Vagina (tissue), 2 donors: ENCODE measurements at places on chromosomes 16 and 17.

- DNase-seq = no peak
Measured at GRCh38 chr17:82007228-82007494, 15.5 kb downstream of the CENPX start.

GRCh38 chr16:27539120-27539519, 10.6 kb downstream of the GTF3C1 start:
- no peak for DNase-seq

DNA sequence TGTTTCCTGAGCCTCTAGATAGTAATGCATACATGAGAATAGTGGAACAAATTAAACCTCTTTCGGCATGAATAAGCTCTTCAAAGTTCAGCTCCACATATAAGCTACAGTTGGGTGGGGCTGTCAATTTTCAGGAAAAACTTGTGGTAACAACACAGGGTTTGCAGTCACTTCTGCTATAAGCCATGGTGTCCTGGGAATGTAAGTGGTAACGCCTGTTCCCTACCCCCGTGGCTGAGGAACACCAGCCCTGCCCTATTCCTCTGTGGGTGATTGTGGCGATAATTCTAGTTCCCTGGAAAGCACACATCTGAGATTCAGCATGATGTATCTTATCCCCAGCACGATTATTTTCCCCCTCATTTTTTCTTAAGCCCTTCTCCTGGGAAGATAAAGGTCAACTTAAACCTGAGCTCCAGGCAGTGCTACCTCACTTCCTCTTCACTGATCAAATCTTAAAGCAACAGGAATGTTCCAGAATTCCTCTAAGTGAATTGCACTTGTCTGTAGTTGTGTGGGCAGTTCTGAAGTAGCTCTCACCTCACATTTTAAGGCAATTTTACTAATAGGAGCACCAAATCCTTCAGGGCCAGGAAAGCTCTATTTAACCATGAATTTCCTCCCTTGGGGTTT, 500.7 kb upstream of the HSBP1 start:
- no peak for DNase-seq

- no peak for DNase-seq
Measured at GRCh38 chr16:78045865-78046581, 23.7 kb downstream of the CLEC3A start.

DNA sequence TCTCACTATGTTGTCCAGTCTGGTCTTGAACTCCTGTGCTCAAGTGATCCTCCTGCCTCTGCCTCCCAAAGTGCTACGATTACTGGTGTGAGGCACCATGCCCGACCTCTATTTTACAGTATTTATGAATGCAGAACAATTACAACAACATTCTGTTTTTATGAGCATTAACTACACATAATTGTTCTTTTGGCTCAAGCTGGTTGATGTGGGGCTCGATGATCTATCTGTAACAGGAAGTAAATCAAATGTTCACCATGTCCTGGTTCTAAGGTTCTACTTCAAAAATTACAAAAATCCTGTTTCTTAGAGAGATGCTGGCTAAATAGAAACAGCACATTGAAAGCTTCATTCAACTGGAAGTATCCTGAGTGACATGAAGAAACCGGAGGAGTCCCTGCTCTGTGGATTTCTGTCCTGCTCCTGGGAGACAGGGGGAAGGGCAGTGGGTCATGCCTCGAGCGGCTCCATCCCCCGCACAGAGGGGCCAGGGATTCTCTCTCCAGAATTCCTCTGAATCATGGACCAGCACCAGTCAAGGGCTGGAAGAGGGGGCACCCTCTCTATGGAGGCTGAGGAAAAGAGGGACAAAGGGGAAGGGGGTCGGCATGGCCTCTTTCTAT, 31.5 kb downstream of the FA2H start:
- DNase-seq = no peak

DNA sequence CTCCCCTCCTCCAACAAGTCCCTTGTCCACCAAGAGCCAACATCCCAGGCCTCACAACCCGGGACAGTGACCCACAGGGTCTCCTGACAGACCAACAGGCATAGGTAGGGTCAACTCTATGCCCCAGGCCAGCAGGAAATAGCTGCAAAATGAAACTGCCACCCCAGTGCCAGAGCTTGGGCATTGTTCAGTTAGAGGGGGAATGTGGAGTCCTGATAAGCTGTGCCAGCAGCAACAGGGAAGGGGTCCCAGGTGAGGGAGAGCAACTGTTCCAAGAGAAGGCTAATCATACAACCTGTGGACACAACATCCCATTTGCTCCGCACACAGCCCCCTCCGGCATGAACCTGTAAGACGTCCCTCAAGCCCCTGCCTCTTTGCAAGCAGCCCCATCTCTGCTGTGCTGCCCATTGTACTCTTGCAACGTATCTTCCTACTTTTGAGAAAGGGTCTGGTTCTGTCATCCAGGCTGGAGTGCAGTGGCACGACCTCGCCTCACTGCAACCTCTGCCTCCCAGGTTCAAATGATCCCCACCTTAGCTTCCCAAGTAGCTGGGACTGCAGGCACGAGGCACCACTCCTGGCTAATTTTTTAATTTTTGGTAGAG, 17.2 kb downstream of the CTRB2 start:
- no peak for DNase-seq

GRCh38 chr17:58301504-58302150, 20.9 kb upstream of the MPO start:
- DNase-seq = peak; percentile 89

DNA sequence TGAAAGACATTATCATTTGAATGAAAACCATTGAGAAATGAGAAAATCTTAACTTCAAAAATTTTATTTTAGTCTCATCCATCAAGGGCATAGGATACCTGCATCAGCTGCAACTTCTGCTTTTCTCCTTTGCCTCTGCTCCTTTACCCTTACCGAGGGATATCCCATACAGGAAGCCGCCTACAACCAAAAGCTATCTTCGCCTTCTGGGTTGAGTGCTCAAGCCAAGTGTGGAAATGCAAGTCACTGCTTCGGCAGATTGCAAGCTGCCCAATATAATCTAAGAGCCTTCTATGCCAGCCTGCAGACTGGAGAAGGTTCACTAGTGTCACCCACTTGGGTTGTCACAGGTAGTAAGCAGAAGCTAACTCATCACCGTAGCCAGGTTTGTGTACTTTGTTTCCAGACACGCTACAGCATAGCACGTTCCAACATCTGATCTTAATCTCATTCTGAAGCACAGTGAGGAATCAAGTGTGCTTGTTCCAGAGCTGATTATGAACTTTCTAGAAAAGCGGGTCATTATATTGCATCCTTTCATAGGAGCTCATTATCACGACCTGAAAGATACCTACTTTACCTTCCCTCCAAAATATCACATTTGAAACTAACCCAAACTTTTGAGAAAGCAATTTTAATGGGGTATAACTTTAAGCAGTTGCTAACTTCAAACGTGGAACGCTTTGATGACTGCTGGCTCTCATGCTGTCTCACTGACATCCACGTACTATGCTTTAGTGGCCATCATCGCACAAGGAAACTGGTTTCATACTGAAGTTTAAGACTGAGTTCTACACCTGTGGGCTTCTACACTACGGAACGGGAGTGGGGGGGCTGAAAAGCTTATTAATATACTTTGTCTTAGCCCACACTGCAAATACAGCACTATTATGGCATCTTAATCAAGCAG, 8.0 kb upstream of the UNK start:
- DNase-seq = no peak

DNA sequence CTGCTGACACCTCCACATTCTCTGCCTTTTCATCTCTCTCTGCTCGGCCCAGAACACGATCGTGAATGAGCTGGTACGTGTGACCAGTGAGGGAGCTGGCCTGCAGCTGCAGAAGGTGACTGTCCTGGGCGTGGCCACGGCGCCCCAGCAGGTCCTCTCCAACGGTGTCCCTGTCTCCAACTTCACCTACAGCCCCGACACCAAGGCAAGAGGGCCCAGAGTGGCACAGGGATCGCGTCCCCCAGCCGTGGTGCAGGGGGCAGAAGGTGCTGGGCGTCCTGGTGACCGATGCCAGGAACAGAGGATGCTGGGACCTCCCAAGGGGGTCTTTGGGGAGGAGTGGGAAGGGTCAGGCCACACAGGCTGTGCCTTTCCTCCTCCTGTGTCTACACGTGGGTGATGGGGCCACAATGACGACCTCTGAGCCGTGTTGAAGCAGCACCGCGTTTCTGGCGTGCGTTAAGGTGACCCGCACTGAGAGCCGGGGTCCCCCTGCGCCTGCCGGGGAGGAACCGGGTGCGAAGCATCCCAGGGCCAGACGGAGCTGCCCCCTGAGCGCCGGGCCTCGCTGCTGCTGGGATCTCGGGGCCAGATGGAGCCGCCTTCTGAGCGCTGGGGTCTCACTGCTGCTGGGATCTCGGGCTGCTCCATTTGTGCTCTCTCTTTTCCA, 17.4 kb downstream of the GAA start:
- DNase-seq = no peak

DNA sequence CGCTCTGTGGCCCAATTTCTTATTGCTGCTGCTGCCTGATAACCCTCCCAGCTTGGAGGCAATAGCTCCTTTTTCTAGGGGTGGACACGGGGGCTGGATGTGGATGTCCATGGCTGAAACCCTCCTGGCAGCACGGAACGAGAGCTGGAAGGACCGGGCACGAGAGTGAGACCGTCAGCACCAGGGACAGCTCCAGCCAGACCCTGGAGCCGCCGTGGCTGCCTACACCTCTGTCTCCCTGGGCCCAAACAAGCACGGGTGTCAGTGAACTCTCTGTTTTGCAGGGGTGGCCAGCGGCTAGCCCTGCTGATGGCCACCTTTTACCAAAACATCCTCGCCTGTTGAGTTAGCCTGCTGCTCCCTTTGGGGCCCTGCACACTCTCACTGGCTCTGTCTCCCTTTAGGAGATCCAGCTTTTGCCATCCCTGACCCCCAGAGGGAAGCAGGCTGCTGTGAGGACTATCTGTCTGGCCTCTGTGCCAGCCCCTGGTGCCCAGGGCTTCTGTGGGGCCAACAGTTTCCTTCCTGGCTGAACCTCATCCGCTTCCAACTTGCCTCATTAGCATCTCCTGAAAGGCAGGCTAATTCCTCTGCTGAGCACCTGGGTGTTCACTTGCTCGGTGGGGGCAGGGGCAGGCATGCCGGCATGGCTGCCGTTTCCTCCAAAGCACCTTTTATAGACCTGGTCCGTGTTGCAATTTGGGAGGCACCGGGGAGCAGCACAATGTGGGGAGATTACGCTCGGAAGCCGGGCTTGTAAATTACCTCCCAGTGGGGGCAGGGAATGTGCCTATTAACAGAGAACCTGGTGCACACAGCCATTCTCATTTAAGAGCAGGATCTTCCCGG, 118.1 kb downstream of the ENGASE start:
- DNase-seq = no peak

- no peak for DNase-seq
Measured at GRCh38 chr17:1941272-1942065, 83.7 kb downstream of the RTN4RL1 start.

DNA sequence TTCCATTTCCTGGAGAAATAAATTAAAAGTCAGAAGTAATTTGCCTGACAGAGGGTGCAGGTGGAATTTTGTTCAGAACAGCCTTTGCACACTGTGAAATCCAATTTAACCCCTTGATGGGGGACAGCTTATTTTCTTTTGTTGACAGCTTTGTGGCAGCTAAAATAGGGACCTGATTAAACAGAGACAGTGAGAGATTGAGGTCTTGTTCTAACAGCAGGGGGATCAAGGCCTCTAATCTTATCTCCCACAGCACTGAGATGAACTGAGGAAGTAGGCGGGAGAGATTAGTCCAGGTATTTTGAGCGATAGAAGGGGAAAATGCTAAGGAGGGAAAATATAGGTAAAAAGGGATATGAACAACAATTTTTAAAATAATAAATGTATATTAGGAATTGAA, 1491.4 kb upstream of the GOT2 start:
- DNase-seq = no peak

DNA sequence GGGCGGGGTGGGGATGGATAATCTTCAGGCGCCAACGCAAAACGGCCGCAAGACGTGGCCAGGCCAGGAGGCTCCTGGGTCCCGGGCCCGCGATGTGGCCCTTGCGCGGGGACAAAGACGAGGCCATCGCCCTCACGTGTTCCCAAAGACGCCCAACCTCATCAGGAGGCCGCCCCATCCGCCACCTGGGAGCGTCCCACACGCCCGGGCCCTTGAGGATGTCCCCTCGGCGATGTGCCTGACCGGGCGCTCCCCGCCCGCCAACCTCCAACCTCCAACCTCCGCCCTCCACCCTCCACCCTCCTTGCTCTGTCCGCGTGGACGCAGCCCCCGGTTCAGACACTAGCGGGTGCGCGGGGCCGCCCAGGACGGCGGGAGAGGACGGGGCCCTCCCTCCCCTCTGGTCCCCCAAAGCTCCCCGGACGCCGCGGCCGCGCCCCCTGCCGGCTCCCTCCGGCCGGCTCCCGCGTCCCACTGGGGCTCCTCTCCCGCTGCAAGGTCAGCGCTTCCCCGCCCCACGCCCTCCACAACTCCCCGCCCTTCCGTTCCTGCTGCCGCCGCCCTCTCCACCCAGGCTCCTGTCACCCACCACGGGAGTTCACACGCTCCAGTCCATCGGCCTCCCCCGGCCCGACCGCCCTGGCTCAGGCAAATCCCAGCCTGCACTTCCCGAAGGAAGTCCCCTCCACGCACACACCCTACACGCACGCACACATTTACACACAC, 250.8 kb upstream of the RPL38 start:
- no peak for DNase-seq

- DNase-seq = peak; percentile 98
Measured at GRCh38 chr17:79796763-79797491, at the start of gene CBX8. Gene CBX8, minus strand, starts transcription at chr17:79797077. Its CDS starts 79 bp downstream, at chr17:79796998.

- DNase-seq = no peak
Measured at GRCh38 chr16:52227851-52228250, 319.1 kb downstream of the TOX3 start.

- DNase-seq = no peak
Measured at GRCh38 chr16:71780521-71781089, 28.0 kb downstream of the AP1G1 start.

- DNase-seq = no peak
Measured at GRCh38 chr17:41799366-41799765, 12.4 kb downstream of the P3H4 start.

- DNase-seq = no peak
Measured at GRCh38 chr16:17560548-17560947, 89.8 kb upstream of the XYLT1 start.

DNA sequence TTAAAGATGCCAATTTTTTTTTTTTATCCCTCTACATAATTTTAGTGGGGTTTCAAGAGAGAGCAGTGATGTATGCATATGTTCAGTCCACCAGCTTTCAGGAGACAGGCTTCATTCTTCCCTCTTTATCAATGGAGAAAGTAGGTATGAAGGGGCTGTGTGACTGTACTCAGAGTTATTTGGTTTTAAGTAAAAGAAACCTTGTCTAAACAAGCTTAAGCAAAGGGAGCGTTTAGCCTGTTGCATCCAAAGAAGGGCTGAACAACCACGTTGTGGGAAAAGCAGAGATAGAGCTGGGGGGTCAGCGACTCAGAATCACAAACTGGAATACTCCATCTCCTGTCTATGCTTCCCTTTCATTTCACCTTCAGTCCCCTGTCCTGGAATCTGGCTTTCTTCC, 50.4 kb upstream of the HAS3 start:
- no peak for DNase-seq

DNA sequence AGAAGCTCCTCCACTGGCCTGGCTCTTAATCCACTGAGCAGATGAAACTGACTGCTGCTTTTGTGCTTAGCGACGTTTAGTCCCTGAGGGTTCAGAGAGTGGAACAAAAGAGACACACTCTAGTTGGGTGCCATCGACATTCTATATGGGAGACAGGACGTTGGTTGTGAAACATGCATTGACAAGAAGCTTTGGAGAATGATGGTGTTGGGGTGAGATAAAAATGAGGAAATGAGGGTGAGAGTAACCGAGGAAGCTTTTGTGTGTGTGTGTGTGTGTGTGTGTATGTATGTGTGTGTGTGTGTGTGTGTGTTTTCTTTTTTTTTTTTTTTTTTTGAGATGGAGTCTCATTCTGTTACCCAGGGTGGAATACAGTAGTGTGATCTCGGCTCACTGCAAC, 89.5 kb downstream of the ABCC1 start:
- no peak for DNase-seq

GRCh38 chr16:10226141-10226986, 44.1 kb upstream of the GRIN2A start:
- no peak for DNase-seq
